Fibroblast of lung (primary cell): ENCODE measurements at places on chromosomes 1 and 21. TPM values are rescaled to one million over a fixed set of nuclear protein-coding genes. Genes with fewer than 3 reads are reported as not detected.

CD53 gene
- under 0.01 TPM in 1 of 2 replicates, not detected in the other for total RNA-seq

HES5 gene
- not detected in 2 replicates for total RNA-seq

SUMO3 gene
- 74.2 and 96.3 TPM in 2 replicates for total RNA-seq

NBPF4 gene
- not detected in 2 replicates for total RNA-seq

SH3BP5L gene
- total RNA-seq: 19.8 and 20.3 TPM in 2 replicates

PLA2G2D gene
- not detected in 2 replicates for total RNA-seq
